Stimulated activated CD8-positive, alpha-beta memory T cell treated with anti-CD3 and anti-CD28 coated beads, Interleukin-4, amount 100 ng/mL, for 1 hour (primary cell): ENCODE measurements at places on chromosomes 2 and 18.

- DNase-seq: no peak
Observed at GRCh38 chr2:98709535-98709934, 21.4 kb downstream of the MGAT4A start.

DNA sequence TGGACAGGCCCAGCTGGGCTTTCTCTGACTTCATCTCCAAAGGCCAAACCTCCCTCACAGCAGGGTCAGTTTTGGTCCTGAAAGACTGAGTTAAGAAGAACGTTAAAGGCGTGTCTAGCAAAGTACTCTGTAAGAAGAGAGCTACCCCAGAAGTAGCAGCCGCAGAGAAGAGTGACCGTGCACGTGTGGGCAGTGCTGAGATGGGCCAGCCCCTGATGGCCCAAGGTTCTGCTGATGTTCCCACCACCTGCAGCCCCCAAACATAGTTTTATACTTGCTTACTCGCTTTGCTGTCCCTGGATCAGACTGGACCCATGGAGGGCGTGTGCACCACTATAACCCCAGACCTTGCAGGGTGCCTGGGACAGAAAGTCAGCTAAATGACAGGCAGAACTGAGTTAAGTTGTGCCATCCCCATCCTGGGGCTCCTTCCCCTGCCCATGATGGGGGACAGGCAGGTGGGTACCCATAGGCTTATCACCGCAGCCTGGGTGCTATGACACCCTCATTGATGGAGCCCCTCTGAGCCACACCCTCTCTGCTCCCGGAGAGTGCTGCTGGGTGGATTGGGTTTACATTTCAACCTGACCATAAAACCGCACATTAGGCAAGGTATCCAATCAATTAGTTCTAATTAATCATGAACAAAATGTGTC is 367.3 kb upstream of the HS6ST1 start:
- DNase-seq: no peak

DNA sequence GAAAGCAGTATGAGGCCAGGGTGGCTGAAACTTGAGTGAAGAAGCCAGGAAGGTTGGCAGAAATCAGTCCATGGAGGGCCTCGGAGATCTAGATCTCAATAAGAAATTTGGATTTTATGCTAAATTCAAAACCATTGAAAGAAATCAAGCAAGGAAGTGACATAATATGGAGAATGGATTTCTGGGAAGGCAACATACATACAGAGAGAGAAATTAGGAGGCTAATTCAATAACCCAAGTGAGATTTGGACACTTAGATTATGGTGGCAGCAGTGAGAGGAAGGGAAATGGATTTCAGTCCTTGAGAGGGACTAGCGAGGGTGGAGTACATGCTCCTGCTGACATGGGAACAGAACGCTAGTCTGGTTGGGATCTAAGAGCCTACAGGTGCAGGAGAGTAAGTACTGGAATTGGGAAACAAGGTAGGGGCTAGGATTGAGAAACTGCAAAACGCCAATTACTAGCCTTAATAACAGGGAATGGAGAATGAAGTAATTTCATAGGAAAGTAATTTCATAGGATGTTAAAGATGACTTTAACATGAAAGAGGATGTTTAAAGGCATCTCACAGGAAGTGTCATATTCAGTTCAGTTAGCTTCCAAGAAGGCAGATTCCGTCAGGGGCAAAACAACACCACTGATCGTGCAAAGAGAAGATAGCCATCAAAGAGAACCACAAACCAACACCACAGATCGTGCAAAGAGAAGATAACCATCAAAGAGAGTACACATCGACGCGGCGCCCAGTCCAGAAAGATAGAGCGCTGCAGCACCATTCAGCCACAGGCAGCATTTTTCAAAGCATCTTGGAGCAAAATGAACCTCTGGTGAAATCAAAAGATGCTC is 27.2 kb downstream of the CDKL4 start:
- DNase-seq: peak; percentile 41

- DNase-seq: no peak
Observed at GRCh38 chr2:78260861-78261260, 738.7 kb upstream of the LRRTM4 start.

DNA sequence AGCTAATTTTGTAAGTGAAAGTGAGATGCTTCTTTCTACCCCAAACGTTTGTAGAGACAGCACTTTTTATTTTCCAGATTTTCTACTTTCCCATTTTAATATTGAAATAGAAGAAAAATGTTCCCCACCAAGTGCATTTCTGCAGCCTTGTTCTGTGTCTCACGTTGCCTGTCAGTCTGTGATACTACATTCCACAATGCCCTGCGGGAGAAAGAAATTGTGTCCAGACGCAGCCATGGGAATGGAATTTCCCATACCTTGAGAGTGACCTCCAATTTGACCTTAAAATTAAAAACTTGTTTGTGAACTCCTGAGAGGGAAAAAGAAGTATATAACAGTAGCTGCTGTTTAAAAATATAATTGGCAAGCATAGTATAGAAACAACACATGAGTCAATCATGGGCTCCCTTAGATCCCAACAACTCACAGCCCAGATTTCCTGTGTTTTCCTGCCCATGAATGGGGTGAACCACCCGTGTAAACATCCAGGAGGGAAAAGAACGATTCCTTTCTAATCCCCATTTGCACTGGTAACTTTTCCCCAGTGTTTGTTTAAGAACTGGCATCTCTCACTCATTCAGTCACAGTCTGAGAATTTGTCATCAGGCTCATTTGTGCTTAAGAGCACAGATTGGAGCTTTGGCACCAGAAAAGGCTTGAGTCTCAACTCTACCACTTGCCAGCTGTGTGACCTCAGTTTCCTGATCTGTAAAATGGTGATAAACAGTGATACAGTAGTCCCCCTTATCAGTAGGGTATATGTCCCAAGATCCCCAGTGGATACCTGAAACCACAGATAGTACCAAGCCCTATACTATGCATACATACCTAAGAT is 166.1 kb upstream of the ZNF521 start:
- no peak for DNase-seq

GRCh38 chr18:6963452-6964097 is 154.0 kb downstream of the LAMA1 start:
- DNase-seq: no peak

- DNase-seq: no peak
Observed at GRCh38 chr2:46378616-46379015, 81.4 kb downstream of the EPAS1 start.

DNA sequence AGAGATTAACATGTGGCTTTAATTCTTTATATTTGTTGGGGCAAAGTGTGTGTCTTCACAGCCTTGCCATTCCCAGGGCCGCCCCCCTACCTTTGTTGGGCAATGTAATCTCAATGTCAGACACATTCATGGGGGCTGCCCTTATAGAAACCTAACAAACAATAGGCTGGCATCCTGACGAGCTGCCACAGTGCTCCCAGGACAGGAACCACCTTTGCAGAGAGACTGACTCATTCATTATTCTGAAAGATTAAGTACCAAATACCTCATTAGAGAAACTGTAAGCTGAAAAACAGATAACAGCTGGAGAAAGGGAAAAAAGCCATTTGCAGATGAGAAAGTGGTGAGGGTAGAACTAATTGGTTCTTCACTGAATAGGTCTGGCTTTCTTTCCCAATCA is 1587.5 kb upstream of the PIK3C3 start:
- no peak for DNase-seq

- DNase-seq: no peak
Observed at GRCh38 chr2:200307724-200308545, 1.4 kb downstream of the SPATS2L start.

- DNase-seq: no peak
Observed at GRCh38 chr2:192969055-192969454, 774.3 kb upstream of the TMEFF2 start.

GRCh38 chr2:233764761-233765160 is 4.7 kb downstream of the UGT1A1 start:
- DNase-seq: no peak

GRCh38 chr2:88167740-88168139 is 2.4 kb upstream of the THNSL2 start:
- DNase-seq: no peak

GRCh38 chr2:226040344-226040900 is 640.9 kb downstream of the NYAP2 start:
- DNase-seq: no peak

GRCh38 chr2:238510911-238511613 is 84.3 kb downstream of the ASB1 start:
- no peak for DNase-seq

DNA sequence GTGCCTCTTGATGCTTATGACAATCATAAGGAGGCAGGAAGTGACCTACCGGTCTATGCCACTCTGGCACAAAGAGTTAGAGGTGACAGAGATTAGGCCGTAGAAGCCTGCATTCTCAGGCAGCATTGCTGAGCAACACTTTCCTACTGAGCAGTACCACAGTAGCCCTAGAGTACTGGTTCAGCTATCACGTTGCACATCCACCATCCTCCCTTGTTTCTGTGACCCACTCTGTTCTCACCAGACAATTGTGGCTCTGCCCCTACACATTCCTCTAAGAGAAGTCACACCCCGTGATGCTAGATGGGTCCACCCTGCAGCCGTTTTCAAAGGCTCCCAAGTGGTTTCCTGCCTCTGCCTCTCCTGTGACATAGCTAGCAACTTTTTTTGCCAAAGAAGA is 22.6 kb upstream of the SUCLG1 start:
- DNase-seq: no peak

DNA sequence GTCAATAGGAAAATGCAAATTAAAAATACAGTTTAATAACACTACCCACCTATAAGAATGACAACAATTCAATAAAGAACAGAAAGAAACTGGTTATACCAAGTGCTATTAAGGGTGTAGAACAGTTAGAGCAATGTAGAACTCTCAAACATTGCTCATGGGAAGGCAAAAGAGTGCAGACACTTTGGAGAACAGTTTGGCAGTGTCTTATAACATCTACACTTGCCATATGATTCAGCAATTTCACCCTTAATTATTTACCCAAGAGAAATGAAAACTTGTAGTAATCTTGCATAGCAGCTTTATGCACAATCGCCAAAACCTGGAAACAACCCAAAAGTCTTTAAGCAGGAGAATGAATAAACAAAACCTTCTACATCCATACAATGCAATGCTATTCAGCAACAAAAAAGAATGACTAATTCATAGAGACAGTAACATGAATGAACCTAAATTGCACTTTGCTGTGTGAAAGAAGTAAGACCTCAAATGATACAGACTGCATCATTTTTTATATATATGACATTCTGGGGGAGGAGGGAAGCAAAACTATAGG is 455.2 kb downstream of the THSD7B start:
- DNase-seq: no peak

- DNase-seq: no peak
Observed at GRCh38 chr2:109466674-109467575, 146.8 kb downstream of the SEPTIN10 start.

GRCh38 chr2:160916300-160916699 is 243.9 kb upstream of the TANK start:
- no peak for DNase-seq

DNA sequence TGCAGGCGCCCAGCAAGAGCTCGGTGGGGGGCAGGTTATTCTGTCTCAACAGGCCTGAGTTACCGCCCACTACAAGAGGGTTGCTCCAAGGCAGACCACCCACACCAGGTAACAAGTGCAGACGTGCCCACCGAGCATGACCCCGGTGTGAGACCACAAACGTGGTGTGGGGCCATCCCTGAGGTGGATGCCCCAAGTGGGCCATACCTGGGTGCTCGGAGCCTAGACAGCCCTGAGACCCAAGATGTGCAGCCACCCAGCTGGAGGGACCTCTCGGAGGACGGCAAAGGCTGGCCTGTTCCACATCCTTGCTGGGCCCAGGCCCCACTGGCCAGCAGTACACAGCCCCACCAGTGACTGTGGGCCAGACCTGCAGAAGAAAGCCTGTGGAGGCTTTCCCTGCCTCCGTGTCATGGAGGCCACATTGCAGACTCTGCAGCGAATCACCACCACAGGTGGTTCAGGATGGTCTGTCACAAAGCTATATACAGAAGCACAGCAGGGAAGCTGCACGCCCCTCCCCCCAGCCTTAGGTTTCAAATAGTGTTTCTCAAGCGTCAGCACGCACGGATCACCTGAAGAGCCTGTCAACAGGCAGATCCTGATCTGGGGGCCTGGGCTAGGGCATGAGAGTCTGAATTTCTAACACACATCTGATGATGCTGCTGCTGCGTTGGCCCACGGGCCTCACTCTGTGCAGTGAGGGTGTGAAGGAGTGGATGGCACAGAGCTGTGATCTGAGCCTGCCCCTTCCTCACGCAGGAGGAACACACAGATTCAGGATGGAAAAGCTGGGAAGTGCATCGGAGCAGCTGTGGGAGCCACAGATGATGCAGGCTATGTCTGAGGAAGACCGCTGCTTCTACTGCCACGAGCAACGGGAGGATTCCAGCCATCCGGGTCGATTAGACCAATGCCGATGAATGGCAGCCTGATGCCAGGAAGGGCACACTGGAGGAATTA is 96.8 kb downstream of the UXS1 start:
- DNase-seq: no peak

- no peak for DNase-seq
Observed at GRCh38 chr18:55351980-55352714, 235.8 kb downstream of the TCF4 start.

DNA sequence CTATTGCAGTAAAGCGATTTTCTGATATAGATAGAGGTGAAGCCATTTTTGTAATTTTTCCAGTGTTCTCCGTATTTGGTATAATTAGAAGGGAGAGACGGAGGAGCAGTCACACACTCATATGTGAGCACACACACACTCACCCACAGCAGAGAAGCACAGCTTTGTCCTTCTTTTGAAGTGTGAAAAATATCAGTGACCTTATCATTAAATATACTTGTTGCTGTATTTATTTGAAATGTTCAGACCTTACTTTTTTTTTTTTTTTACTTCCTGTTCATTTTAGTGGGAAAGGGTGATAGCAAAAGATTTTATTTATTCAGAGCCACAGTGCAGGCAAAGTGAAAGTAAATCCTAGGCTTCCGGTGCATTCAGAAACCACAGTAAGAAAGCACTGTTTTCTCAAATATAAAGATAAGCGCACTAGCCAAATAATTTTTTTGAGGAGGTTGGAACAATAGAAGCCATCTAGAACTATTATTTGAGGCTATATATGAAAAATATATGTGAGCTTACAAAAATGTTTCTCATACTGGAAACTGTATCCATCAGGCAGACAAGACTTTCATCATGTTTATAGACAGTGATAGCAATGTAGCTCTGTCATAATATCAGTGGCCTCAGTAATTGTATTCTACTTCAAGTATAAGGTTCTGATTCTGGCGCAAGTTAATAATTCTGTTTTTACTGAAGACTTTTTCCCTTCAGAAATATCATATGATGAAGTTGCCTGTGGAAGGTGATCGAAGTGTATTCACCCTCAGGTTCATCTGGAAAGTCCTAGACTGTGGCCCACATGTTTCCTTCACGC is 37.2 kb downstream of the TSHZ1 start:
- DNase-seq: no peak

DNA sequence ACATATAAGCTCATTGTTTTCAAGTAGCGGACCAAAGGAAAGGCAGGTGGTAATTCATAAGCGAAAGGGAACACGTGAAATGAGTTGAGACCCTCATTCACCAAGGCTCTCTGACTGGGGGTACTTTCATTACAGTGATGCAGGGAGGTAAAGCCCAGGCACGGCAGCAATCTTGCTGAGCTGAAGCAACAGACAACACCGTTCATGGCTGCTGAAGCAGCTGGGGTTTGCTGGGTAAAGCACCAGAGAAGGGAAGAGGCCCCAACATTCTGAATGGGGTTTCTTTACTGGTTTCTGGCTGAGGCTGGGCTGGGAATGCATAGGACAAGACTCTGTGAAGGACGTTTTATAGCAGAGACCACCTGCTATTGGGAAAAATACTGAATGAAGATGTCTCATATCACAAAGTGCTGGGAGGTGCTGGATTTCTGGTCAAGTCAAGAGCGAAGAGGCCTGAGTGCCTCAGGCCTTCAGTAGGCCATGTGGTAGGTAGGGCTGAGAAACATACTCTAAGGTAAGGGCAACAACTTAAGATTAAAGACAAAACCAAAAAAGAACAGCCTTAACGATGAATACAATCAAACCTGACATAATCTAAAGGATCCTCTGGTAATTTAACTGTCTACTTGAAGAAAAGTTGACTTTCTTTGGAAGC is 324.7 kb upstream of the PIK3C3 start:
- no peak for DNase-seq
